ENCODE measurements at places on chromosomes 6 and 20. TPM values are rescaled to one million over a fixed set of nuclear protein-coding genes. Genes with fewer than 3 reads are reported as not detected.

GRCh38 chr6:99490608-99491007 is 24.6 kb downstream of the USP45 start:
- H3K4me1 ChIP-seq = peaks cover 4% of the 10 kb centered on the region
- H3K27me3 ChIP-seq = no peaks in the 10 kb centered on the region
- H3K27ac ChIP-seq = no peak overlapping the region
- no peak overlapping the region for H3K4me3 ChIP-seq

DNA sequence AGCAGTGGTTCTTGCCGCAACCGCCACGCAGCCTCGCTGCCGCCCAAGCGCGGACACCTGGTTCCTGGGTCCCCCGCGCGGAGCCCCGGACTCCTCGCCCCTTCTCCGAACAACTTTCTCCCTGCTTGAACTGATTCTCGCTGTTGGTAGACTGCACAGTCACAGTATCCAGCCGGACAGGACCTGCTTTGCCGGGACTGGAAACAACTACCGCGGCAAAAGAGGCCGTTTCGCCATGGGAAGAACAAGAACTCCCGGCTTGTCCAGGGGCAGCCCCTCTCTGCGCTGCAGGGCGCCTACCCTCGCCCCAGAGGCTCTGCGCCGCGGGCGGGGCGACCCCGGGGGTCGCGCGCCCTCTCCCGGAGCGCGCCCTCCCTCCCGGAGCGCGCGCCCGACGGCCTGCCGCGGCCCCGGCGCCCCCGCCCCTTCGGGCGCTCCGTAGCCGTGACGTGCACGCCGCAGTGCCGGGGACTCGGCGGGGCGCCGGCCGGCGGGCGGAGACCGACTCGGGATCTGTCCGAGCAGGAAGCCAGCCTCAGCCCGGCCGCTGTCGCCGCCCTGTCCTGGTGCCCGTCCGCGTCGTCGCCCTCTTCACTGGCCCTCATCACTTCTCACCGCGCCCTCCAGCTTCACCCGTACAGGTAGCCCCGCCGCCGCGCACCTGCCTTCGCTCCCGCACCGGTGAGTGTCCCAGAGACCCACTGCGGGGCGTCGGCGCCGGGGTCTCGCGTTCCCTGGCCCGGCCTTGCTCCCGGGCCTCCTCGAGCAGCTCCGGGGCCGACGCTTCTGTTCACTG is at the start of gene MYO6:
MYO6 (plus strand) TSS at position 497 of the 796 bp plus-strand sequence. CDS start 68,309 bp downstream, outside the sequence.
- no peaks in the 10 kb centered on the region for H3K27me3 ChIP-seq
- H3K27ac ChIP-seq = peak within 1 kb of the TSS; percentile 97
- H3K36me3 ChIP-seq = no peaks in the 10 kb centered on the region
- peak; percentile 77 for DNase-seq
- H3K4me1 ChIP-seq = peaks cover 3% of the 10 kb centered on the region

GRCh38 chr6:31972709-31973350 is 892 bp upstream of the DXO start:
- no peaks in the 10 kb centered on the region for H3K27me3 ChIP-seq
- H3K4me1 ChIP-seq = peaks cover 17% of the 10 kb centered on the region
- peak; percentile 22 for DNase-seq
- H3K27ac ChIP-seq = peak overlapping the region; percentile 94
- H3K36me3 ChIP-seq = peaks cover 26% of the 10 kb centered on the region

DNA sequence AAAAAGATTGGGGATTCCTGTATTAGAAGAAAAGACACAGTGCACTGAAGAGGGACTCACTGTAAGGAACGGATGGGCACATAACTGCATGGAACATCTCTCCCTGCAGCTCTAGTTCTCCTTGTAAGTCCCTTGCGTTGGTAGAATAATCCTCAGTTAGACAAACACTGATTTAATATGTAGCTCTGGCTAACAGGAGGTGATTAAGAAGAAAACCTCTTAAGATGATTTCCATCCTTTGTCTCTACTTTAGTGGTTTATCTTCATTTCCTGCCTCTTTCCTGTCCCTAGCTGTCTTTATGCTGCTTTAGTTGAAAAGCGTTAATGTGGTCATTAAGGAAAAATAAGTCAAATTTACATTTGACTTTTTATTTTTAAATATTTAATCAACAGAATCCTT is 86.6 kb downstream of the SLC16A10 start:
- peaks cover 24% of the 10 kb centered on the region for H3K4me1 ChIP-seq
- no peak for DNase-seq
- H3K27me3 ChIP-seq = no peaks in the 10 kb centered on the region
- no peak overlapping the region for H3K27ac ChIP-seq
- no peak overlapping the region for H3K4me3 ChIP-seq

The MLIP gene
- polyA plus RNA-seq = 0.66 TPM

The ADGRF5 gene
- 8.3 TPM for polyA plus RNA-seq
